Stimulated activated CD8-positive, alpha-beta memory T cell treated with anti-CD3 and anti-CD28 coated beads, Interleukin-15, amount 100 ng/mL, for 4 hours (primary cell): ENCODE measurements at places on chromosomes 6 and 20.

GRCh38 chr6:22322103-22323030 is 25.5 kb upstream of the PRL start:
- no peak for DNase-seq

DNA sequence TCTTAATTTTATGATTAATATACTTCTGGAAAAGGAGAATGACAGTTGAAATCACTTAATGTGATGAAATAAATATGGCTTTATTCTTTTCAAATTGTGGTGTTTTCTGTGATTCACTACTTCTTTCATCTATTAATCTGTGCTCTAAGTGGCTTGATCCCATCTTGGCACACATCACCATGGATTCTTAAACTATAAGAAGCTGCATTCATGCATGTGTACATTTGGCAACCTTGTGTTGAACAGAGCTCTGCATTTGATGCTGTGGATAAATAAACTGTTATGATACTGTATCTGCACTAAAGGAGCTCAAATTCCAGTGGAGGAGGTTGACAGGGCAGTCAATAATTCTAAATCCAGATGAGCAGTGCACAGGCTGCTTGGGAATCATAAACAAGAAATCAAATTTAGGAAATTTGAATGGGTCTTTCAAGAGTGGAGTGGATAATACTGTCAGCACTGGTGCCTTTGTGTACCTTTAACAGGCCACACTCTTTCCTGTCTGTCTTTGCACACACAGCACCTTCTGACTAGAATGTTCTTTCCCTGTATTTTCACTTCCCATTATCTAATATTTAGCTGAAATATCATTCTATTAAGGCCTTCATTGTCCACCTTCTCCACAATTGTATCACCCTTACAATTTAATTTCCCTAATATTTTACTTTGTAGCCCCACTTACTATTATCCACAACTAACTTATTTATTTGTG is 252.9 kb downstream of the GRM1 start:
- no peak for DNase-seq

- no peak for DNase-seq
Measured at GRCh38 chr6:129575378-129576118, 134.4 kb downstream of the ARHGAP18 start.

DNA sequence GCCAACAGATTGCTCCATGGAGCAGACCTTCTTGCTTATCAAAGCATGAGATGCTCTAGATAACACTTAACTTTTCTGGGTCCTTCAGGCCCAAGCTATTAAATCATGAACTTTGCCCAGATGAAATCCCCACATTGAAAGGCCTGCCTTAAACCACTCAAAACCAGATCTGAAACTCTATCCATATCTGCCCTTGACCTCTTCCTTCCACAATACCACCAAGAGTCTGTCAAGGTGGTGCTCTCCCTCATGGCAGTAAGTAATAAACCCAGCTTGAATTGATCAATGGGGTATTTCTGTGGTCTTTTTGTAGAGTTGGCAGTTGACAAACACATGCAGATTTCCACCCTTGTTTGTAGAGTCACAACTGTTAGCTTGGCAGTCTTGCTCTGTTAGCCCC is 135.5 kb downstream of the ISM1 start:
- DNase-seq = no peak

DNA sequence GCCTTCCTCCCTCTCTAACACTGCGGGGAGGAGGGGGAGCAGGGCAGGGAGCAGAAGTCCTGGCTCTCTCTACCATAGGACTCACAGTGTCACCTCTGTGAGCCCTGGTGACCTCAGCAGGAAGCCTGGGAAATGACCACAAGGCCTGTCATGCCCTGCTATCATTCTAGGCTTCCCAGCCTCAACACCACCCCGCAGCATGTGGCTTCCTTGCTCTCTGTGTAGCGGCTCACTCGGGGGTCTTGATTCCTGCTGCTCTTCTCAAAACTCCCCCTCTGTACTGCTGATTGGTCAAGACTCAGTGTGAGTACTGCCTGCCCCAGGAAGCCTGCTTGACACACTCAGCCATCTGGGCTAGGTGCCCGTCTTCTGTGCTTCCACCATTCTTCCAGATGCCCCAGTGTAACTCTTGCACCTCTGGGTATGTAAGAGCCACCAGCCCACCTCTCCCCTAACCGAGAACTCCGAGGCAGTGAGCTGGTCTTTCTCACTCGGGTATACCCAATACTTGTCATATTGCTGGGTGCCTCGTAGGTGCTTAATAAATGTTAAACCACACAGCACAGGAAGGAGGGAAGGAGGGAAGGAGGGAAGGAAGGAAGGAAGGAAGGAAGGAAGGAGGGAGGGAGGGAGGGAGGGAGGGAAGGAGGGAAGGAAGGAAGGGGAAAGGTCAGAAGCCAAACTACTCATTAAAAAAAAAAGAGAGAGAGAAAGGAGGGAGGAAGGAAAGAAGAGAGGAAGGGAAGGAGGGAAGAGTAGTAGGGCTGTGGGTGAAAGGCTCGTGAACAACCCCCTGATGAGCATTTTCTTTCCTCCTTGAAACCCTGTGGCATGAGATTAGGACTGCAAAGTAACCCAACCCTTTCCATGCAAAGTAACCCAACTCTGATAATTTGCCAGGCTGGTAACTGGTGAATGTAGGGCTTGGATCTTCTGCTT is 5.0 kb downstream of the MDFI start:
- no peak for DNase-seq

GRCh38 chr20:32457479-32457986 is 99.4 kb downstream of the ASXL1 start:
- no peak for DNase-seq

GRCh38 chr20:37259031-37259430 is 2.6 kb downstream of the GHRH start:
- no peak for DNase-seq

DNA sequence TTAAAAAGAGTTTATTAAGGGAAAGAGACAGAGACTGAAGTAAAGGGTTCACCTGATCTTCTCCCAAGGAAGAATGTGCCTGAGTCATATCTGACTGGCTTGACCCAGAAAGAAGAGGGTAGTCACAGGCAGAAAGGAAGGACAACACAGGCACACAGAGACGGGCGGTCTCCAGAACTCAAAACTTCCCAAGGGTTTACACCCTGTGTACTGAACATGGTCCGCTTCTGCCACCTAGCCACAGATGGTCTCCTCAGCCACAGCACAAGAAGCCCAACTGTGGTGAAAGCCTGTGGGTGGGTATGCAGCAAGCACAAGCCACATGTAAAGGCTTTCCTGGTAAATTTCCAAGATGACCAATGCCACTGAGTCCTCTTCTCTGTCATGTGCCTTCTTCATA is 17.2 kb downstream of the UNC5CL start:
- no peak for DNase-seq

GRCh38 chr20:31670371-31671228 is 32.9 kb downstream of the COX4I2 start:
- no peak for DNase-seq

DNA sequence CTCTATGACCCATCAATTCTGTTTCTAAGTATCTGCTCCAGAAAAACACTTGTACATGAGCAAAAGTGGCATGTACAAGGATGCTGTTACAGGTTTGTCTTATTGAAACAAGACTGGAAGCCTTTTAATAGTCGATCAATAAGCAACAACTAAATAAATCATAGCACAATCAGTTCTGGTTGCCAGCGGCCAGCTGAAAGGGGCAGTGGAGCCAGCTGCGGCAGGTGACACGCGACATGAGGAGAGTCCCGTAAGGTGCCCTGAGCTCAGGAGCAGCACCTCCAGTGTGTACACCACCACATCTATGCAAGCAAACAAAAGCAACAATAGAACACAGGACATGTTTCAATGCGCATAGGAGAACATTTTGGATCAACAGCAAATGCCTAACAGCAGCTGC is 20.7 kb upstream of the NNAT start:
- no peak for DNase-seq

GRCh38 chr6:157233156-157233555 is 90.2 kb downstream of the TMEM242 start:
- no peak for DNase-seq

DNA sequence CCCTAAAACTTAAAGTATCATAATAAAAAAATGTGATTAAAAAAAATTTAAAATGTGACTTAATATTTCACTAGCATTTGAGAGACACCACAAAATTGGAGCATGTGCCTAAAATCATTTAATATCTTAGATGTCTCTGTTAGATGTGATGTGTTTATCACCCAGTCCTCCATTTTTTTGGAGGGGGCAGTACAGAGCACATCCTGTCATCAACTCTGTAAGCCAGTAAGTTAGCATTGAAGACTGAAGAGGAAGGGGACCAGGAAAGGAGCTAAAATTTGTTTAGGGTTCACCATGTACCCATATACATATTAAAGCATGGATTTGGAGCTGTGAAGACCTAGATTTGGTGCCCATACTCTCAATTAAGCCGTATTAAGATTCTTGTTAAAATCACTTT is 30.7 kb upstream of the ADIG start:
- no peak for DNase-seq

DNA sequence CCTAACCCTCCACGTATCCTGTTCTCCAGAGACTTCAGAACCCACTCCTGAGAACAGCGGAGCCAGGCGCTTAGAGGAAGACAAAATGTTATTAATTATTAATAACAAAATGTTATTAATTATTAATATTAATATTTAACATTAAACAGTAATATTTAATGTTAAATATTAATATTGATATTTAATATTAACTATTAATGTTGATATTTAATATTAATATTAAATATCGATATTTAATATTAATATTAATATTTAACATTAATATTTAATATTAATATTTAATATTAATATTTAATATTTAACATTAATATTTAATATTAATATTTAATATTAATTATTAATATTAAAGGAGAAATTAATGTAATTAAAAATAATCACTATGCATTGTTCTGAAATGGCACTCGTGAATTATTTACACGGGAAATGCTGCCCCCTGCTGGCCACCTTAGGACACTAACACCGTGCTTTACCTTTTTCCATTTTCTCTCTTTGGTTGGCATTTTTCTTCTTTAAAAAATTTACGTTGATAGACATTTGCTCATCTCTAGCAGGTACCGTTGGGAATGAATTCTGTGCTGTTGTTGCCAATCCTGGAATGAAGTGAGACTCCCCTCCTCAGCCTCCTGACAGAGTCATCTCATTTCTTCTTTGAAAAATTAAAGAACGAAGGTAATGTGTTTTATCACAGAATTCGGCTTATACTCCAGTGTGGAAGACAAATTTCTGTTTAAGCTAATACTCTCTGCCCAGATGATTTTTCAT is 7.5 kb upstream of the GGTLC1 start:
- DNase-seq = peak; percentile 22

GRCh38 chr6:121210943-121211342 is 123.3 kb downstream of the TBC1D32 start:
- DNase-seq = no peak

- no peak for DNase-seq
Measured at GRCh38 chr6:156914181-156914580, 137.0 kb downstream of the ARID1B start.

- no peak for DNase-seq
Measured at GRCh38 chr6:53961679-53962370, 149.4 kb upstream of the MLIP start.

- DNase-seq = no peak
Measured at GRCh38 chr6:24504649-24505586, 10.1 kb downstream of the ALDH5A1 start.

- DNase-seq = peak; percentile 53
Measured at GRCh38 chr6:47309291-47310130, at the start of gene TNFRSF21. Gene TNFRSF21 (minus strand): TSS chr6:47309905. CDS start chr6:47309511, 394 bp downstream.

GRCh38 chr6:130978660-130979396 is 84.2 kb downstream of the EPB41L2 start:
- DNase-seq = no peak

DNA sequence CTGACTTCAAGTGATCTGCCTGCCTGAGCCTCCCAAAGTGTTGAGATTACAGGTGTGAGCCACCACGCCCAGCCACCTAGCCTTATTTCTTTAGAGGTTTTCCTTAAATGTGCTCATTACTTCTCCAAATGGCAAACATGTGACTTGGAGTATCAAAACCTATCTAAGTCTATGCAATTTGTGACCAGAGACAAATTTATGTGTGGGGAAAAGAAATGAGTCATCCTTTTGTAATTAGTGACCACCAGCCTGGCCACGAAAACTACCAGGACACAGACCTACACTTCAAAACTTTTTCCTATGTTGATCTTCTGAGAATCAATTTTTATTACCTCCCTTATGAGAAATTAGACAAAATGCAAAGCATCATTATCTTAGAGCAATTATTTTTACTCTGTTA is 64.6 kb upstream of the OGFRL1 start:
- DNase-seq = no peak

DNA sequence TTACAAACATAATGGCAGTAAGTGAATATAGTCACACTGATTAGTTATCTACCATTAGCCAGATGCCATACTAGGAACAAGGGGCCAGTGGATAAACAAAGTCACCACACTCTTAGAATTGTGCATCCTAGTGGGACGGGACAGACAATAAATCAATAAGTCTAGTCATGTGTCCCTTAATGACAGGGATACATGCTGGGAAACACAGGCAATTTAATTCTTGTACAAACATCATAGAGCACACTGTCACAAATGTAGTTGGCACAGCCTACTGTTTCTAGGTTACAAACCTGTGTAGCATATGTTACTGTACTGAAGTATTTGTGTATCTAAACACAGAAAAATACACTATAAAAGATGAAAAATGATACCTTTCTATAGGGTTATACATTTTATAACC is 123.0 kb upstream of the FAM184A start:
- no peak for DNase-seq

DNA sequence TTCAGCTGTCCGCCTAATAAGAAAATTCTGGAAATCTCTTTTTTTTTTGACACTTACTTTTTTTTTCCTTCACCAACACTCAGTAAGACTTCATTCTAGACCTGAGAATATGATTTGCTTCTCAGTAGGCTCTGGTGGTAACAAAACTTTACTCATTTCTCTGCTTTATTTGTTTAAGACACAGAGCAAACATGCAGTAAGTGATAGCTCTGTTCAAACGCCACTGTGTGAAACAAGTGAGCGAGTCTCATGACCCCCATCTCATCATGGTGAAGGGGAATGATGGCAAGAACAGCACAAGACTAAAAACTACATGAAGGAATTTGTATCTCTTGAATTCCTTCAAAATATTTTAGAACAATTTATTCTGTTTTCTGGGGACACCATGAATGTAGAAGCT is 541.6 kb upstream of the POU3F2 start:
- DNase-seq = no peak

- no peak for DNase-seq
Measured at GRCh38 chr6:138722425-138723371, 50.9 kb upstream of the CCDC28A start.

- no peak for DNase-seq
Measured at GRCh38 chr6:140537211-140537610, 1162.8 kb upstream of the CITED2 start.

DNA sequence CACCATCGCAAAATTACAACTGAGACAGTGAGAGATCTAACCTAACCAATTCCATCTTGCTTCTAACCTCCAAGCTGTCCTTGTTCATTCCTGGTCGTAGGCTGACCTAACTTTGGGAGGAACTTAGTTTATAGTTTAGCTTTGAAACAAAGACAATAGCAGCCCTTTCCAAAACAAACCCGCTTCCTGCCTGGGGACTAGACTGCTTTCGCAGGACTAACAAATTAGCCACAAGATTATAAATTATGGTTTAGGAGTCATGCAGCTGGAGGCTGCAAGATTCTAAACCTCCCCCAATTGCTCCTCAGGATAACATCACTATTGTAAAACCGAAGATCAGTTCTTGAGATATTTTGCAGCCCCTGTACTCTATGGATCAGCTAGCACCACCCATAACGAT is 63.2 kb downstream of the TRIM27 start:
- DNase-seq = no peak

- no peak for DNase-seq
Measured at GRCh38 chr20:33828967-33829560, 17.9 kb downstream of the CHMP4B start.

GRCh38 chr6:19434065-19434464 is 403.1 kb upstream of the ID4 start:
- DNase-seq = no peak
